Mammary epithelial cell (primary cell): ENCODE measurements at places on chromosomes 5 and 9. TPM values are rescaled to one million over a fixed set of nuclear protein-coding genes. Genes with fewer than 3 reads are reported as not detected.

DNA sequence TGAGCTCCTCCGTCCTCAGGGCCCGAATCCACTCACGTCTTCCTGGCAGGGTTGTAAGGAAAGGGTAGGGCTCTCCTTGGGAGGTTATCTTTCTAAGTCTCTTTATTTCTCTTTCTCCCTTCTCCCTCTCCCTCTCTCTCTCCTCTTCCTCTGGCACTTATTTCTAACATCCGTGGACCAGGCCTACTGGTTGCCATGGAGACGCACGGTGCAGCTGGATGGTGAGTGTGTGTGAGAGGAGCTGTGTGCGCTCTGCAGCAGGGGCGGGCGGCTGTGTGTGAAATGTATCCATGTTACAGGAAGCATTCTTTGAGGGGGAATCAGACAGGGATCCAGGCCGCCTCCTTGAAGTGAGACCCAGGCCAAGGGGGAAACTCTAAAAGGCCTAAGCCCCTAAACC lies 32.2 kb downstream of the PCDH1 start:
- DNase-seq, result no peak

- peak; percentile 14 for DNase-seq
Measured at GRCh38 chr9:96009690-96010472, 134.4 kb downstream of the ERCC6L2 start.

- no peak for DNase-seq
Measured at GRCh38 chr9:17402309-17402708, 176.6 kb upstream of the SH3GL2 start.

DNA sequence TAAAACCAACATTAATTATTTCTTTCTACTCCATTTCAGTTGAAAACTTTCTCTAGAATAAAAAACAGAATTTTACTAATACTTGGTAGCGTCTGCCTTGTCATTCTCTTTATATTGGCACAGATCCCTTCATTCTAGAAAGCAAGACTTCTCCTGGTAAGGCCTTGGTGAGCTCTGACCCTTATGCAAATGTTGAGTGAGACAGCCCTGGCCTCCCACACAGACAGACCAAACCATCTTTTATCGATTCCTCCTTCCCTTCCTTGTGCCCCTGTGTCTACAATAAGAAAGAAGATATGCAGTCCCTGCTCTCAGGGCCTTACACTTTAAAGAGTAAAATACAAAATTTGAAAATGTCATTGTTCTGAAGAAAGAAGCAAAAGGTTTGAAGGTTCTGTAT lies 262.2 kb downstream of the EFNA5 start:
- DNase-seq, result no peak

Gene PPP2R2B
- 0.18 TPM for polyA plus RNA-seq

Gene ACTBL2
- 0.10 TPM for polyA plus RNA-seq
